ENCODE measurements at places on chromosomes 7 and 10.
A peak's percentile ranks its signal among the peaks of the same experiment; 100 is the strongest.

GRCh38 chr10:42781893-42782445 is 626 bp upstream of the BMS1 start:
- no peak for DNase-seq

DNA sequence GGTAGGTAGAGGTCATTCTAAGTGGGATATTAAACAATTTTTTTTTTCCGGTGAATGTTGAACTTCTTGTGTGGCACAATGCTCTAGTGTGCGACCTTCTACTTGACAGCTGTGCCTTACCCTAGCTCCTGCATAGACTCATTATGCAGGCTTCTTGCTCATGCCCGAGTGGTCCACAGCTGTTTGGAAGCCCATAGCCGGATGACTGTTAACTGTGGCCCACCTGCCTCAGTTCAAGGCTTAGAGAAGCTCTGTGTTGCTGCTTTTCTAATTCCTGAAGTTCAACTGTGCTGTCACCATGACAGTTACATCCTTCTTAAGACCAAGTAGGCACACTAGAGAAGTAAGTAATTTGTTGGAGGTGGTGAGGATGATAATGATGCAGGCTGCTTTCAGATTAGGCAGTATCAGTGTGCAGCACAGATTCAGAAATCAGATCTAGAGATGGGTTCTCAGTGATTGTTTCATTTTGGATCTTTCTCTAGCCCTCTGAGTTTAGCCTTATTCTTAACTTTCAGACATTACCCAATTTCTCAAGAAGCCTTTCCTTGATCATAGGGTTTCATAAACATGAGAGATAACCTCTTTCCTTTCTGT is 278.4 kb downstream of the PHF14 start:
- no peak for DNase-seq

DNA sequence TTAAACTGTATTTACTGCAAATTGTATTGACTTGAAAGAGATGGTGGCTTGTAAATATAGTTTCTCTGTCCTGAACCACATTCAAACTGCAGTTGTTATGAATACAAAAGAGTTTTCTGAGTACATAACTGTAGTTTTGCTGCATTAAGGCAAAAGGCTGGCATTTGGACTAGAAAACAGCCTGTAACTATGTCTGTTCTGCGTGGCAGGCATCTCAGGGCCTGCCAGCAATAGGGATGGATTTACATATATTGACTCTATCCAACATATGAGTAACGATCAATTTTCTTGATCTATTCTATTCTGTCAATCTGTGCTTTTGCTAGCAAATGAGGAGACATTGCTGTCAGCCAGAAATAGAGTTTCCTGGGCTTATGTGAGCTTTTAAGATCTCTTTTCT is 174.6 kb downstream of the TMEM26 start:
- no peak for DNase-seq

DNA sequence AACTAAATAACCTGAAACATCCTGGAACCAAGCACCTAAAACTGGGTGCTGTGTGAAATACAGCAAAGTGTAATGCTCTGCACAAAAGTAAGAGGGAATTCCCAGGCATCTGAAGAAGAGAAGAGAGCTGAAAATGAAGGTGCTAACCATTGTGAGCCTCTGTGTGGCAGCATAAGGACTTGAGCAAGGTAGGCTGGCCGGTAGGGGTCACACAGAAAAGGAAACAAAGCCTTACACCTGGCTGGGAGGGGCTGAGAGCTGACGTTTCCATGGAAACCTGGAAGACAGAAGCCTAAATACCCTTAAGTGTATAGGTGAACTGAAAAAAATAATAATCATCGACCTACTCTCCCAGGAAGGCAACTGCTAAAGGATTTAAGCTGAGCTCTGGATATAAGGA is 48.6 kb downstream of the CUL1 start:
- DNase-seq, result no peak

GRCh38 chr10:7036951-7037350 is 373.9 kb downstream of the SFMBT2 start:
- DNase-seq, result no peak

DNA sequence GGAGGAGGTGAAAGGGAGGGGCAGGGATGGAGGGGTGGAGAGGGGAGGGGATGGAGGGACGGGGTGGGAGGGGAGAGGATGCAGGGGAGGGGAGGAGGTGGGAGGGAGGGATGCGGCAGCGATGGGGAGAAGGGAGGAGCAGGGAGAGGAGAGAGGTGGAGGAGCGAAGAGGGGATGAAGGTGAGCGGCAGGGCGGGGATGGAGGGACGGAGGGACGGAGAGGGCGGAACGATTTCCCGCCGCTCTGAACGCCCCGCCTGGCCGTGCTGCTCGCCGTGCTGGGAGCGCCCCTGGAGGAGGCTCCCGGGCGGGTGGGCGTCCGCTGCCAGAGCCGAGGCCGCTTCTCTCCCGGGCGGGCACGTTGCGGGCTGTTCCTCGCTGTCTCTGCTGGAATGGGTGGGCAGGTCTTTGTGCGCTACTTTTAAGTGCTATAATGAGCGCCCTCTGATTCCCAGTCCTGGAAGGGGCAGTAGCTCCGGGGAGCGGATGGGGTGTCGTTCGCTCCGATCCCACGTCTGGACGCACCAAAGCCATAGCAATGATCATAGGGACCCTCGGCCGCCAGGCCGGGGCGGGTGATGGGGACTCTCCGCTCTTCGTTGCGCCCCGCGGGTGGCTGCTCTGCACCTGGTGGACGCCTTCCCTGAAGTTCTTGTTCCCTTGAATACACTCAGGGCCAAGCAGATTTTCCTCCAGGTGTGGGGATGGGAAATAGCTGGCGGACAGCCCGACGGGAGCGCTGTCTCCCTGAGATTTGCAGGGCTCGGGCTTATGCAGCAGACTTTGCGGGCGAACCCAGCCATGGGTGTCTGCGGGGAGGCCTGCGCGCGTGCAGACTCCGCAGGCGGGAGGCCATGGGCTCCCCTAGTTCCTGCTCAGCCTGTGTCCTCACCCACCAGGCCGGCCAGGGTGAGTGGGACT is 81.1 kb upstream of the CPXM2 start:
- no peak for DNase-seq

DNA sequence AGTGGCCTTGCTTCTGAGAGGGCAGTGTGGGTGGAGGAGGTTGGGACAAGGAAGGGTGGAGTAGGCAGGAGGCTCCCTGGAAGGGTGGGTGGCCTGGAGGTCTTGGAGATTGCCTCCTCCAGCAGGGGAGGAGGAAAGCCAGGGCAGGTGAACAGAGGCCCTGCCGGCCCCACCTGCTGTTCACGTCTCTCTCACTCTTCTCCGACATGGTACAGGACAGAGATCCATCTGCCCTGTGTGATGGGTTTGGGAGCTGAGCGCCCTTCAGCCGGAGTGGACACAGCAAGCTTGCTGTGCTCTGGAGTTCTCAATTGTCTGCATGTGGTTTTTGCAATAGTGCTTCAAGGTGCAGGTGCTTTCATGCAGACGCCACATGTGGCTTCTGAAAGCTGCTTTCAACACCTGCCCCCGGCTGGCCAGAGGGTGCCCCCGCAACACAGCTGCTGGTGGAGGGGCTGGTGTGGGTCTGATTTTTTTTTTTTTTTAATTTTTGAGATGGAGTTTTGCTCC is 82.8 kb upstream of the GNA12 start:
- no peak for DNase-seq

GRCh38 chr7:121449735-121450240 is 53.7 kb upstream of the FAM3C start:
- DNase-seq, result no peak

DNA sequence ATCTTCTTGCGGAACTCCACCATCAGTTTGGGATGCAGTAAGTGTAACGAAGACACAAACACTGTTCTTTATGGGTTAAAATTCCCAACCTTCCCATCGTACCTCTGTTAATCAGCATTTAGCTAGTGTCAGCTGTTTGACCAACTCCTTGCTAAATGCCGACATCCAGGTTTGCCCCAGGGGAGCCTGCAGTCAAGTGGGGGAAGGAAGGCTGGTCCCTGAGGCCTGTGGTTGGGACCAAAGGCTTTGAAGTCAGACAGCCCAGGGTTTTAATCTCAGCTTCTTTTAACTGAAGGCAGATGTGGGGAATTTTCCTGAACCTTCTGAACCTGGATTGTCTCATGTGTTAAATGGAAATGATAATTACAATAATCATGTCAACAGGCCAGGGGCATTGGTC is 443.7 kb downstream of the GLRX3 start:
- DNase-seq, result no peak

DNA sequence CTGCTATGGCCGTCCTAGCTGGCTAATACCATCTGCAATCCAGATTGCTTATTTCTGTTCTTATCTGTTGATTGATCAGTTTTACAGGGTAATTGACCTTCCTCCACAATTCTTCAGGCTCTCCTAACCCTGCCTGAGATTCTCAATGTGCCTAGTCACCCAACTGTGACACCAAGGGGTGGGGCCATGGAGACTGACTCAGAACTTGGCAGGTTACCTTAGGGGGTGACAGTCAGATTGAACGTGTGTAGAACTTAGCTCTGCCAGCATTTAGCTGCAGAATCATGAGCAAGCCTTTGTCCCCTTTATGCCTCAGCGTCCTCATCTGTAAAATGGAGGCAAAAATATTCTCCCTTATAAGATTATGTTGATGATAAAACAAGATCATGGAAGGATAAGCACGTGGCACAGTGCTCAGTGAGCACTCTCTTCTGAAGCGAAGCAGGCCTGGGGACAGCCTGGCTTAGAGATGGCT is 19.1 kb upstream of the LEP start:
- peak; percentile 9 for DNase-seq

- DNase-seq, result no peak
Measured at GRCh38 chr7:51121931-51122425, 194.6 kb downstream of the COBL start.

DNA sequence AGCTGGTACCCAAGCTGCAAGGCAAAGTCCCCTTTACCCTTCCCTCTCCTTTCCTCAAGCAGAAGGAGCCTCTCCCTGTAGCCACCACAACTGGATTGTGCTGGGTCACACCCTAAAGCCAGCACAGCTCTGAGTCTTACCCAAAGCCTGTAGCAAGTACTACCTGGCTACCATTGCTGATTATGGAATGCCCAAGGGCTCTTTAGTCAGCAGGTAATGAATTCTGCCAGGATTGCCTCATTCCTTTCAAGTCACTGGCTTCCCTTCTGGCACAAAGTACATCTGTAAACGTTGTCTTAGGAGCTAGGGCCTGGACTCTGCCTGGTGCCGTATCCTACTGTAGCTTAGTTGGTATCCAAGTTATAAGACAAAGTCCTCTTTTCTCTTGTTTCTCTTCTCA is 52.0 kb downstream of the FAS start:
- no peak for DNase-seq

GRCh38 chr10:13728898-13729535 is 142.3 kb downstream of the PRPF18 start:
- no peak for DNase-seq

DNA sequence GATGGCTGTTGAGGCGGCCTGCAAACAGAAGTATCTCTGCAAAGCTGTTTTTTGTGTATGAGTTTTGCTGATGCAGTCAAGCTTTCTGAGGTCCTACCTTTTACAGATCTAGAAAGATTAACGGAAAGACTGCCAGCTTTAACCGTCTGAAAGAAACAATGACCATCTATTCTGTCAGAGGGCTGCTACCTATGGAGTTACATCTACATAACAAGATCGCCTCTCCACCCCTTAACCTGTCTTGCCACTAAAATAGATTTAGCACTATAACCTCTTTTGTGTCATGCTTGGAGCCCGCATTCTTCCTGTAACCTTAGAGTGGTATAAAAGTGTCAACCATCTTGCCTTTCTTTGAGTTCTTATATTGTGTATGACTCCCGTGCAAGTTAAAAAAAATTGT is 291.2 kb downstream of the POM121L12 start:
- DNase-seq, result no peak

DNA sequence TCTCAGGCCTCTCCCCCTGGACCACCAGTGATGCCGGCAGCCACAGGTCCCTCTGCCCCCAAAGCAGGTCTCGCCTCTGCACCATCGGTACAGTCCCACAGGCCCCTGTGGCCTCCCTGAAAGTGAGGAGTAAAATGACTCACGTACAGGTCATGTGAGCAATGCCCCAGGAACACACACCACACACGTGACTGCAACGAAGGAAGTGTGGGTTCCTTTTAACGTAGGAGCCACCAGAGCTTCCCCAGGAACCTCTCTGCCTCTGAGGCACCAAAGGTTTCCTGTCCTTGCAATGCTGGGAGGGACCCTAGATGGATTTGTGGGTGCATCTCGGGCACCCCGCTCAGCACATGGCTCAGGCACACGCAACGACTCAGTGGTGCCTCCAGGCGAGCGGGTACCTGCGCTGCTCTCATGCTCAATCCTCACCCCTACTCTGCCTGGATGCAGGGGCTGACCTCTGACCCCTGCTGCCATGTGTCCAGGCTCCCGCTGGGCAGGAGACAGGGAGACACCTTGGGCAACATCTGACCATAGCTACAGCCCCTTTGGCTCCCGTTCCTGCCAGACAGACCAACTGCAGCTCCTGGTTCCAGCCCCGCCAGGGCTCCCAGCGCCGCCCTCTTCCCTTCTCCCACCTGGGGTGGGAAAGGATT is 120.7 kb downstream of the PRKAG2 start:
- DNase-seq, result no peak

- no peak for DNase-seq
Measured at GRCh38 chr7:52455571-52455970, 579.9 kb upstream of the POM121L12 start.

DNA sequence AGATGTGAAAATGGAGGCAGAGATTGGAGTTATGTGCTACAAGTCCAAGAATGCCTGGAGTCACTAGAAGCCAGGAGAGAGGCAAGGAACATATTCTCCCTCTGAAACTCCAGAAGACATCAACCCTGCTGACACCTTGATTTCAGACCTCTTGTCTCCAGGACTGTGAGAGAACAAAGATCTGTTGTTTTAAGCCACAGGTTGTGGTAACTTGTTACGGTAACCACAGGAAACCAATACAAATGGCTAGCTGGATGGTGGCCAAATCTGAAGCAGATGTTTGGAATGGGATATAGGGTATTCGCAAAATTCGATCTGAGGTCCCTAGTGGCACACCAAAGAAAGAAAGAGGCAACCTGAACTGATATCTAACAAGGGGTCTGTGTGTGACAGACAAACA is 129.0 kb downstream of the HERPUD2 start:
- DNase-seq, result peak; percentile 17

- no peak for DNase-seq
Measured at GRCh38 chr10:61883371-61884025, 18.0 kb upstream of the ARID5B start.

- peak; percentile 75 for DNase-seq
Measured at GRCh38 chr10:124657806-124658205, 86.4 kb downstream of the FAM53B start.

DNA sequence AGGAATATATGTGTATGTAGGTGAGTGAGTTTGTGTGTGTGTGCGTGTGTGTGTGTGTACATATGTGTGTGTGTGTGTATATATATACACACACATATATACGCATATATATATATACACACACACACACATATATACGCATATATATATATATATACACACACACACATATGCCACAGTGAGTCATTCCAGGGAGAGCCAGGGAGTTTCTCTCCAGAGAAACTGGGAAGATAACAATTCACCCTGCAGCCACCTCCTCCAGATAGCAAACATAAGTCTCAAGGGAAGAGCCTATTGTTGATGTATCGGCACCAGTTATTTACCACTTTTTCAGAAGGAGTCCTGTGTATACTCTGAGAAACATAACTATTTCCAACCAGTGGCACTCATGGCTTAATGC is 102.3 kb upstream of the STK17A start:
- DNase-seq, result no peak

GRCh38 chr7:125847692-125848091 is 918.1 kb upstream of the POT1 start:
- DNase-seq, result no peak
